ENCODE measurements at places on chromosomes 16 and 17.

GRCh38 chr16:77376358-77376757 lies 58.5 kb downstream of the ADAMTS18 start:
- DNase-seq, result no peak

- DNase-seq, result no peak
Observed at GRCh38 chr17:78939615-78940014, 14.4 kb upstream of the TIMP2 start.

GRCh38 chr16:9976601-9977000 lies 205.6 kb downstream of the GRIN2A start:
- DNase-seq, result no peak

DNA sequence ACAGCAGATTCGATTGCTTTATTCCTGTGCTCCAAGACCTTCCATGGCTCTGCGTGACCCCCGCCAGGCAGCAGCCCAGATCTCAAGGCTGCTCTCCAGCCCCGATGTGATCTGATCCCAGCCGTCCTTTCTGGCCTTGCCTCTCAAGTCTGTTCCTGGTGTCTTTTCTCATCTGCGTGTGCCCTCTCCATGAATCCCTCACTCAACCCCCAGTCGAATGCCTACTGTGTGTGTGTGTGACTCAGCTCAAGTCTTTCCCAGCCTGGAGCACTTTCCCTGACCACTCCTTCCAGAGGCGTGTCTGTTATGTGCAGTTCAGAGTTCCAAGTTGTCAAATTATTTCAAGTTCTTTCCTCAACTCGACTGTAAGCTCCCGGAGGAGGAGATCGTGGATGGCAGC lies 64.0 kb downstream of the MRM1 start:
- no peak for DNase-seq

DNA sequence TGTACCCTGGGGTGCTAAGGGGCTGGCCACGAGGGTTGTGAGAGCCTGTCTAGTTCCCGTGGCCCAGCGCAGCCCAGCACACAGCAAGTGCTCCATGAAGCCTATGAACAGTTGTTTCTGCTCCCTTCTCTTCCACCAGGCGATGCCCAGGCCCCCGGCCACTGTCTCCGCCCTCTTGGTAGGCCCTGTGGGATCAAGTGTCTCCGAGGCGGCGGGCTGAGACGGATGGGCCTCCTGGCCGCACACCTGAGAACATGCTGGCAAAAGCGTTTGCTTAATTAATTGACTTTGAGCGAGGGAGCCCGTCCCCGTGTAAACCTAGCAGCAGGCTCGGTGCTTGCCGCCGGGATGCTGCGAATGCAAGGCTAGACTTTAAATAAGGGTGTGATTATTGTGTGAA lies 129.7 kb upstream of the GSE1 start:
- DNase-seq, result no peak

- no peak for DNase-seq
Observed at GRCh38 chr16:65312795-65313194, 190.9 kb upstream of the CDH11 start.

DNA sequence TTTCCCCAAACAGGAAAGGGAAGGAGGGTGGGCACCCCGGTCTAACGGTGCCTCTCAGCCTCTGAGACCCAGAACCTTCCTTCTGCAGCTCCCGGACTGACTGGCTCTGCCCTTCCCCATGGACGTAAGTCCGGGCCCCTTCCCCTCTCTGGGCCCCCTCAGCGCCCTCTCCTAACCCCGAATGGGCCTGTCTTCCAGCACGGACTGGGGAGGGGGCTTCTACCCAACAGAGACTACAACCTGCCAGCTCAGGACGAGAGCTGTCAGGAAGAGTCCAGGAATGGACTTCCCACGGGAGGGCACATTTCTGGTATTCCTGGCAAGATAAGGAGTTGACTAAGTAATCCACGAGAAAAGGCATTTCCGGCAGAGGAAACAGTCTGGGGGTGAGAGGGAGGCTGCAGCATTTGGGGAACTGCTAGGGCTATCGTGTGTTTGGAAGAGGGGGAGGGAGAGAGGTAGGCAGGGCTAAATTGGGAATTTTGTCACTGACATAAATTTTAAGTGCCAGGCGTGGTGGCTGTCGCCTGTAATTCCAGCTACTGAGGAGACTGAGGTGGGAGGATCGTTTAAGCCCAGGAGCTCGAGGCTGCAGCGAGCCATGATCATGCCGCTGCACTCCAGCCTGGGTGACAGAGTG lies 12.1 kb upstream of the ALDOA start:
- no peak for DNase-seq

DNA sequence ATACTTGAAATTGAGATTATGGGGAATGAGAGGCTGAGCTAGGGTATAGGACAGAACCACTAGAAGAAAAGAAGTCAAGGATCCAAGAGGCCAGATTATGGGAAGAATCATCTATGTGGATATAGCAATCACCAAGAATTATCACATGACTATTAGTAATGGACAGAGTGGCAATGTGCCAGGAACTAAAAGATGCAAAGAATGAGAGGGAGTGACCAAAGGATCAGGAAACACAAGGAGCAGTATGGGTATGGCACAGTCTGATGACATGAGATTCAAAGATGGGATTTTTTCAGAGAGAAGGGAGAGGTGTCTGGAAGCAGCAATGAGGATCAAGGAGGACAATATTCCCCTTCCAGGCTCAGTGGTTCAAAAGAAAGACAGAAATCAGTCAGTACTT lies 212.2 kb downstream of the AATF start:
- no peak for DNase-seq

DNA sequence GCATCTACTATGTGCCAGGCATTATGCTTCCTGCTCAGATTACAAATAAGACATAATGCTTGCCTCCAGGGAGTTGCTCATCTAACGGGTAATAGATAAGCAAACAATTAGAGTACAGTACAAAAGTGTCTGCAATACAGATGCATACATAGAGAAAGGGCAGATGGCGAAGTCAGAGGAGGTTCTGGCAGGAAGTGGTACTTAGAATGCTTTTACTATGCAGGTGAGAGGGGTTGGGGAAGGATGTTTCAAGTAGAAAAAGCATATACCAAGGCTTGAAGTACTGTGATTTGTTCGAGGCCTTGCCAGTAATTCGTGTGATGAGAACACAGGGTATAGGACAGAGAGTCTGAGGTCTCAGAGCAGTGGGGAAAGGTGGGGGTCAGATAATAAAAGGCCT lies 349.8 kb downstream of the UTP18 start:
- DNase-seq, result no peak

- no peak for DNase-seq
Observed at GRCh38 chr17:4516735-4517134, 18.1 kb downstream of the SPNS2 start.

GRCh38 chr17:54029986-54030385 lies 207.3 kb downstream of the KIF2B start:
- DNase-seq, result no peak

- DNase-seq, result no peak
Observed at GRCh38 chr16:48352648-48353390, 32.4 kb downstream of the SIAH1 start.

DNA sequence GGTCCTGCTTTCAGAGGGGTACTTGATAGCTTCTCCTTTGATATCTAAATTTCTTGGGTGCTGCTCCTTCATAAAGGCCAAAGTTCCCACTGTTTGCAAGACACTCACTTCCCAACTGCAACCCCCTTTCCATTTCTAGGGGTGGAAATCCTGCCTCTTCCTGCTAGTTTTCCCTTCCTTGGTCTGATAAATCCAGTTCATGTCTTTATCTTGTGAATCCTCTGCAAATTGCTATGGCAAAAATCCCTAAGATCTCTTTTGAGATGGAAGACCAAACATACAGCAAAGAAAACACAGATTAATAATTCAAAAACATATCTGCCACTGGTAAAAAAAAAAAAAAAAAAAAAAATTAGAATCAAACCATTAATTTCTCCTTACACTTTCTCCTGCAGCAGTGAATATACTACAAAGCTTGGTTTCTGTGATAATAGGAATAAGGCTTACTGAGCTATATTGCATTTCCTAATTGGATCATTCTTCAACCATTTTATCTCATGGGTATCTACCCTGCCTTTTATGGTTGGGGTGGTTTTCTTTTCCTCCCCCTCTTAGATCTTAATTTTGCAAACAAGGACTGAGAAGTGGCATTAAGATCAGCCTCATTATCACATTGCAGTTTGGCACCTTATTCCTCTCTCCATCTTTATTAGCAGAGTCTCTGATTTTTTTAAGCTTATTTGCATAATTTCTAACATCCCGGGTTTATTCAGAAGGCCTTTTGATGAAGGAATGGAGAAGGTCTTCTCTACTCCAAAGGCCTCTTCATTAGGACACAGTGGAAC lies 439.1 kb downstream of the XYLT1 start:
- no peak for DNase-seq

DNA sequence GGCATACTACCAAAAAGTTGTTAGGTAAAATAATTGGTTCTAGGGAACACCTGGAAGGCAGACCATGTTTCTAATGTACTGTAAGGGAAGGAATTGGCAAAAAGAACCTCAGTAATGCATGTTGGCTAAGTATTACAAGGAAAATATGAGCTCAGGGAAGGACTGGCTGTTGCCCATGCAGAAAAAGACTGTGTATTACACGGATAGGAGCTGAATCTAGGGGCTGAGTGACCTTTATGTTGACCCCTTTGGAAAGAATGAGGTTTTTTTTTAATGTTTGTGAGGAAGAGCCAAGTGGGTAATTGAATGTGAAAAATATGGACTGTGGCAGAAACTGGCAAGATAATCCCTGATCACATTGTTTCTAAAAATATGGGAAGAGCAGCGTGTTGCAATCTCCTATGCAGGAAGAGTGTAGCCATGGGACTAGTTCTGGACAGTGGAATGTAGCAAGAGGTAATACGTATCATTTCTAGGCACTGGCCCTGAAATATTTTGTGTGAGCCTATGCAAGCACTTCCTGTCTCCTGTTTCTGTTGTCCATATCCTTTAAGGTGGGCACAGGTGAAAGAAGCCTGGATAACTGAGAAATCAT lies 95.1 kb upstream of the CNTNAP4 start:
- DNase-seq, result no peak

GRCh38 chr17:59154721-59155438 lies at the start of gene SKA2:
Gene SKA2, minus strand, starts transcription at chr17:59155186. Its CDS starts 23 bp downstream, at chr17:59155163.
- DNase-seq, result peak; percentile 96

DNA sequence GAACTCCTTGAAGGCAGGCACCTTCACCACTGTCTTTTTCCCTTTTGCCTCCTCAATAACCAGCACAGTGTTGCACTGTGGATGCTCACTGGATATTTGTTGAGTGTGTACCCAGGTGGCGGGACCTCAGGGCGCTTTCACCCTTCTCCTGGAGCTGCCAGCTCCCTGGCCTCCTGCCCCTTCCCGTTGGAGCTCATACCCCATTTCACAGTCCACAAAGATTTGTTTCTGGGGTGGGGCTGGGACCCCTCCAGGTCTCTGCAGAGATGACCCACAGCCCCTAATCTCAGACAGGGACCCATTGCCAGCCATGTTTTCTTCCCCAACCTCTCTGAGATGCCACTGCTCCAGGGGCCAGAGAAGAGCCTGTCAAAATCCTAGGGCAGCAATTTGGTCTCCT lies 12.4 kb downstream of the ALOX12B start:
- DNase-seq, result no peak

DNA sequence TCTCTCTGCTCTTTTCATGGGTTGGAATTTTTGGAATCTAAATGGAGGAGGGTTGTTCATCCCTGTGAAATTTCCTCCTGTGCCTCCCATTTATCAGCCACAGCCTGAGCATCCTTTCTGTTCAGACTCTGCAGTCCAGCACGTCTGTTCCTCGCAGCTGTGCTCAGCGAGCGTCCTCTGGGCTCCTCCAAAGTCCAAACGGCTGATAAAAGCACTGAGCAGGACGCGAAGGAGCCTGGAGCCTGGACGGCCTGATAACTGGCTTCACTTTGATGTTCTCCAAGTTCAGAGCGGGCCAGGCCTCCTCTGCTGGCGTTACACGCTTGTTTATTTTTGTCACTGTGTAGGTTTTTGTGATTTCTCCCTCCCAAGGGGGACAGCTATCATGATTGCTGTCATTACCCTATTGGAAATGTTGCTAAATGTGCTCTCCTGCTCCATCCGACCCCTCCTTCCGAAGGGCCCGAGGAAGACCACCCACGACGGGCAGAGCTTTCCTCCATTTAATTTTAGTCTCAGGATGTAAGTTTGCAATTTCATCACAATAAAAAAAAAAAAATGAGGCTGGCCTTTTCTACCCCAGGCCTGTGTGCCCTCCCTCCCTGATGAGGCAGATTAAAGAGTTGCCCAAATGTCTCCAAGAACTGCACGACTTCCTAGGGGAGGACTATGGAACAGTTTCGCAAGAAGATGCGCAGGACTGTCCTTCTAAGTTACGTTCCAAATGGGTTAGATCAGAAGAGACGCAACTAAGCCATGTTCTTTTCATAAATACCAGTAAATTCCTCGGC lies 290.5 kb upstream of the FOXF1 start:
- no peak for DNase-seq

- no peak for DNase-seq
Observed at GRCh38 chr16:57764341-57765159, 29.0 kb downstream of the KATNB1 start.

DNA sequence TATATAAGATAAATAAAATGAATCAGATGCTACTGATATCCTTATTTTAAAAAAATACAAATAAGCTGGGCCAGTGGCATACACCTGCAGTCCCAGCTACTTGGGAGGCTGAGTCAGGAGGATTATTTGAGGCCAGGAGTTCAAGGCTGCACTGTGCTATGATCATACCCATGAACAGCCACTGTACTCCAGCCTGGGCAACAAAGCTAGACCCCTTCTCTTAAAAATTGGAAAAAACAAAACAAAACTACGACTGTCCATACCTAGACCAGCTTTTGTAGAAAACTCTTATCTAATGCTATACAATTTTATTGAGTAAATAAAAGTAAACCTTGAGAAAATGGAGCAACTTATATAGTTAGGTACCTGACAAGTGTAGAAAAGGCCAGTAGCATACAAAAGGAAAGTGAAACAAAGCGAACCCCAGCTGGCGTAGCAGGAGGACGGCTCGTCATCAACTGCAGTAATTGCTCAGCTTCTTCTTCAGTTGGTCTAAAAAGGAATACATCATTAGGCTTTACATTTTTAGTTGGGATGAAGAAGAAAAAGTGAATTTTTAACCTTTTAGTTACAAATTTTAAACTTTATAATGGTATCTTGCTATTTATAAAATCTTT lies 23.6 kb downstream of the INTS2 start:
- peak; percentile 11 for DNase-seq

DNA sequence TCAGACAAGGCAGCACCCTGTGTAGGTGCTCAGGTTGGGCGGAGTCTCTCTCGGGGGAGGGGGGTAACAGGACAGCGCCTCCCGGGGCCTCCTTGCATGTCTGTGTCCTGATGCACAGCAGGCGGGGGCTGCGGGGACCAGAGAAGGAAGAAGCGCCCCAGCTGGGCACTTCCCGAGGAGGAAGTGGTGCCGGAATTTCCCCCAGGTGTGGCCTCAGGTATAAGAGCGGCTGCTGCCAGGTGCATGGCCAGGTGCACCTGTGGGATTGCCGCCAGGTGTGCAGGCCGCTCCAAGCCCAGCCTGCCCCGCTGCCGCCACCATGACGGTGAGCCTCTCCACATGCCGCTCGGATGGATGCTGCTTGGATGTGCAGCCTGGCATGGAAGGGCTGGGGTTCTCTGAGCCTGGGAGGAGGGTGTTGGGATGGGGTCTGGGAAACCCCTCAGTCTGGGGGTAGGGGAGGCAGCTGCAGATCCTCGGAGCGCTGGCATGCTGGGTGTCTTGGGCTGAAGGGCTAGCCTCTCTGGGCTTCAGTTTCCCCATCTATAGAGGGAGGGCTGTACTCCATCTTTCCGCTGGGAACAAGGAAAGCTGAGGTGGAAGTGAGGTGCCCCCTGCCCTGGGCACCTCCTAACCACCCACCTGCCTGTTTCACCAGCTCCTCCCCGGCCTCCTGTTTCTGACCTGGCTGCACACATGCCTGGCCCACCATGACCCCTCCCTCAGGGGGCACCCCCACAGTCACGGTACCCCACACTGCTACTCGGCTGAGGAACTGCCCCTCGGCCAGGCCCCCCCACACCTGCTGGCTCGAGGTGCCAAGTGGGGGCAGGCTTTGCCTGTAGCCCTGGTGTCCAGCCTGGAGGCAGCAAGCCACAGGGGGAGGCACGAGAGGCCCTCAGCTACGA lies at the start of gene IL17C:
Gene IL17C, plus strand, starts transcription at position 250 of the 908 bp plus-strand sequence. Its CDS starts 70 bp downstream, at position 320.
- no peak for DNase-seq
